ENCODE measurements at places on chromosomes 3 and 15.

- H3K4me3 ChIP-seq = no peak overlapping the region
- no peaks in the 10 kb centered on the region for H3K4me1 ChIP-seq
- no peak for DNase-seq
- H3K27me3 ChIP-seq = no peaks in the 10 kb centered on the region
- no peaks in the 10 kb centered on the region for H3K36me3 ChIP-seq
Observed at GRCh38 chr3:129502641-129503408, 25.6 kb upstream of the RHO start.

- no peaks in the 10 kb centered on the region for H3K4me1 ChIP-seq
- DNase-seq = no peak
- H3K27me3 ChIP-seq = no peaks in the 10 kb centered on the region
- H3K27ac ChIP-seq = no peak overlapping the region
- no peak overlapping the region for H3K4me3 ChIP-seq
Observed at GRCh38 chr3:8952130-8952529, 11.1 kb downstream of the RAD18 start.

DNA sequence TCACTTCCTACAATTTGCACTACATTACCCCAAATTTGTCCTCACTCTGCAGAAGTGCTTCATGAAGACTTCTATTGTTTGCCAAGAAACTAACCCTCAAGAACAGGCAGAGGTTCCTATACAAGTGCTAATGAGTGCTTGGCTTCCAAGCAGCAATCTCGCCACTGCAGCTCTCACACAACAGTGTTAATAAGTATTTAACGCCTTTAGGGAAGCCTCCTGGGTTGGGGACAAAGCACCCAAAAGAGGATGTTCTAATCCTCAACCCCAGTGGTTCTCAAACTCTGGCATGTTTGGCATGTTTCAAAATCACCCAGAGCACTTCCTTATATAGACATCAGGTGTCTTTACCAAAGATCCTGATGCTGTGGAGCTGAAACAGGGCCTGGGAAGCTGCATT, 64.6 kb downstream of the ZIC4 start:
- H3K27me3 ChIP-seq = no peaks in the 10 kb centered on the region
- no peaks in the 10 kb centered on the region for H3K4me1 ChIP-seq
- no peak overlapping the region for H3K4me3 ChIP-seq
- no peak for DNase-seq
- no peak overlapping the region for H3K27ac ChIP-seq
- no peaks in the 10 kb centered on the region for H3K36me3 ChIP-seq

DNA sequence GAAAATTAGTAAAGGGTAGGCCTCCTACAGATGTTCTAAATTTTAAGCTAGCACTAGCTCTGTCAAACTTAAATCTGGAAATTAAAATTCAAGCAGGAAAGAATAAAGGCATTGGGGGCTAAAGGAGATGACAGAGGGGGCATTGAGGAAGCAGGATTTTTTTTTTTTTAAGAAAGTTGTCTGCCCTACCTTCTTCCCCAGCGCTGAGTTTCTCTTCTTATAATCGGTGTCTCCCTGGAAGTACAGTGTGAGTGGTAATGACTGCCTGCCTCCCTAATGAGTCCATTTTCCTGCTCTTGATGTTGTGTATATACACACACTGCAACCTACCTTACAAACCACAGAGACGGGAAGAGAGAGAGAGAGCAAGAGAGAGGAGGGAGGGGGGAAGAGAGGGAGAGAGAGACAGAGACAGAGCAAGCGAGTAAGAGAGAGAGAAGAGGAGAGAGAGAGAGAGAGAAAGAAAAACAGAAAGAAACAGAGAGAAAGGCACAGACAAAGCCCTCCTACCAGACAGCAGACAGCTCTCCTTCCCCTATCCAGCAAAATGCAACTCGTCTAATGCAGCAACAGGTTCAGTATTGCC, 47.0 kb downstream of the ZBTB20 start:
- H3K36me3 ChIP-seq = no peaks in the 10 kb centered on the region
- H3K27ac ChIP-seq = peak overlapping the region; percentile 14
- peaks cover 12% of the 10 kb centered on the region for H3K4me1 ChIP-seq
- H3K27me3 ChIP-seq = no peaks in the 10 kb centered on the region
- peak overlapping the region; percentile 55 for H3K4me3 ChIP-seq

DNA sequence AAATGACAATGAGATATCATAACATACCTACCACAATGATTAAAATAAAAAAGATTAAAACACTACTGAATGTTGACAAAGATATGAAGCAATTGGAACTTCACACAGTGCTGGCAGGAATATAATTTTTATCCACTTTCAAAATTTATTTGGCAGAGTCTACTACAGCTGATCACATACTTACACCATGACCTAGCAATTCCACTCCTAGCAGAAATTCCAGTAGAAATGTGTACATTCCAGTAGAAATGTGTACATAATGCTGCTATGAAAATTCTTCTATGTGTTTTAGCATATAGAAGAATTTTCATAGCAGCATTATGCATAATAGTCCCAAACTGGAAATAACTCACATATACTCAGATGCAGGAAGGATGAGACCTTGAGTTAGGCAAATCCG, 43.5 kb downstream of the IFT57 start:
- no peaks in the 10 kb centered on the region for H3K4me1 ChIP-seq
- H3K36me3 ChIP-seq = no peaks in the 10 kb centered on the region
- no peak overlapping the region for H3K4me3 ChIP-seq

DNA sequence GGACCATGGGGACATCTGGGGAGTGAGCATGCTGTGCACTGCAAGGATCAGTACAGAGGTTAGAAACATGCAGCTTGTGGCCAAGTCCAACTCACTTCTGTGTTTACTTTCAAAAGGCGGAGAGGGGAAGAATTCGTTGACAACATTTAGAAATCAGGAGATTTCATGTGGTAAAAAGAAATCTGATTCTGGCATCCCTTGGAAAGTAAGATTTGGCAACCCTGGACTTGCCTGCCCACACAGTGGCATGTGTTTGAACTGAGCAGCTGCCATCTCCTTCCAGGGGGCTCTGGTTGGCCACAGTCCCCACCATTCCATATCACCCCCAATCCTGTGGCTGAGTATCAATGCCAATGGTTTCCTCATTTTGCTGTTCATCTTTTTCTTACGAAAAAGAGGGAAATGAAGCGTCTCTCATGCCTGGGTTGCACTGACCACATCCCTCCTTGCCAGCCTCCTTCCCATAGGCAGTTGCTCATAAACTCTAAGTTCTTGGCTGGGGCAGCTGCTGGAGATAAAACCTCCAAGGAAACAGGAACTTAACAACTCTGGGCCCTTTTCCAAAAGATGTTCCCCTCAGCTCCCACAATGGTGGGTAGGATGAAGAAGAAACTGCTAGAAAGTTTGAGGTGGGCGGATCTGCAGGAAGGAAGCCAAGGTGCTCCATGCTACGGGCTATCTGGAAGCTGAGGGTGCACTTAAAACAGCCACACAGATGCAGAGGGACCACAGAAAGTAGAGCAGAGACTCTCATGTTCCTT, 29.2 kb downstream of the SLC6A11 start:
- H3K4me3 ChIP-seq = no peak overlapping the region
- H3K4me1 ChIP-seq = no peaks in the 10 kb centered on the region
- no peaks in the 10 kb centered on the region for H3K27me3 ChIP-seq
- no peaks in the 10 kb centered on the region for H3K36me3 ChIP-seq
- DNase-seq = no peak
- H3K27ac ChIP-seq = no peak overlapping the region

- no peaks in the 10 kb centered on the region for H3K36me3 ChIP-seq
- H3K27me3 ChIP-seq = no peaks in the 10 kb centered on the region
- H3K4me1 ChIP-seq = no peaks in the 10 kb centered on the region
- H3K4me3 ChIP-seq = no peak overlapping the region
Observed at GRCh38 chr3:13043656-13044055, 29.6 kb downstream of the IQSEC1 start.

DNA sequence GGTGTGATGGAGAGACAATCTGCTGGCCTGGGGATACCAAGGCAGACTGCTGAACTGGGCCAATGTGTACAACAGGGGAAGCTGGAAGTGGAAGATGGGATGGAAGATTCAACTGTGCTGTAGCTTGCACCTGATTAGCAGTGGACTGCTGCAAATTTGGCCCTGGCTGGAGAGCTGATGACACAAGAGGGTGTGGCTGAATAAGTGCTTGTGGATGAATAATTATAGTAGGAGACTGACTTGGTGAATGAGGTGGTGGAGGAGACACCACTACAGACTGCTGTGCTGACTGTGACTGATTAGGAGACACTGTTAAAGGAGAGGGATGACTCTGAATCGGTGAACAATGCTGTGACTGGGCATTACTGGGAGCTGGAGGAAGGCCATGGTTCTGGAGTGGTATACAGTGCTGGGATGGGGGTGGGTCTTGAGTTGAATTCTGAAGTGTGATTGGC, 52.5 kb downstream of the PHC3 start:
- peaks cover 37% of the 10 kb centered on the region for H3K36me3 ChIP-seq
- no peak for DNase-seq
- no peak overlapping the region for H3K27ac ChIP-seq

DNA sequence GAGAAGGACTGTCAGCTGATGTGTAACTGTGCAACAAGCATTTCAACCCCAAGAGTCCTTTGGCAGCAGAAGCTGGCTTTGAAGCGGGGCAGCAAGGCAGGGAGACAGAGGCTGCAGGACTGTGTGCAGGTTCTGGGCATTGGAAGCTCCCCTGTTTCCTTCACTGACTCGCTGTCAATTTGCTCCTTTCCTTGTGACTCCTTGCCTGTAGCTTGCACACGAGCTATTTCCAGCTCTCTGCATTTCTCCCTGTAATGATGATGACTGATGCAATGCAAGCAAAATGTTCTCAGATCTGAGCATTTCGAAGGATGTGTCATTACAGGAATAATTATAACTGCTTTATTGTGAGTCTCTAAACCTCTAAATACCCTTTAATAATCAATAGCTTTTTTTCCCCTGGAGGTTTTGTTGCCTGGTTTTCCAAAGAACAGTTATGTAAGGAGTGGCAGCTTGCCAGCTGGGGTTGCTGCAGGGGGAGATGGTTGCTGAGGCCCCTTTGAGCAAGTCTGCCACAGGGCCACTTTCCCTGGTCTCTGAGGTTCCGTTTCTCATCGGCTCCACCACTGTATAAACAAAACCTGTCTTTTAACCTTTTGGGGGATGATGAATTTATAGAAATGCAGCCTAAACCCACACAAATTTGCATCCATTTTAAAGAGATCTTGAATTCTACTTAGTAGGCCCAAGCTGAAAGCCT, 2.8 kb downstream of the APOD start:
- H3K27ac ChIP-seq = no peak overlapping the region
- no peaks in the 10 kb centered on the region for H3K27me3 ChIP-seq
- no peaks in the 10 kb centered on the region for H3K36me3 ChIP-seq
- no peak overlapping the region for H3K4me3 ChIP-seq
- no peaks in the 10 kb centered on the region for H3K4me1 ChIP-seq

GRCh38 chr3:124556636-124557035, 173.6 kb upstream of the UMPS start:
- no peak for DNase-seq
- no peaks in the 10 kb centered on the region for H3K27me3 ChIP-seq
- H3K4me1 ChIP-seq = no peaks in the 10 kb centered on the region
- H3K4me3 ChIP-seq = no peak overlapping the region
- H3K36me3 ChIP-seq = no peaks in the 10 kb centered on the region
- H3K27ac ChIP-seq = no peak overlapping the region

- no peak for DNase-seq
- no peak overlapping the region for H3K27ac ChIP-seq
- H3K36me3 ChIP-seq = no peaks in the 10 kb centered on the region
- peaks cover 7% of the 10 kb centered on the region for H3K27me3 ChIP-seq
- no peak overlapping the region for H3K4me3 ChIP-seq
Observed at GRCh38 chr3:127488141-127488672, 102.3 kb downstream of the TPRA1 start.

DNA sequence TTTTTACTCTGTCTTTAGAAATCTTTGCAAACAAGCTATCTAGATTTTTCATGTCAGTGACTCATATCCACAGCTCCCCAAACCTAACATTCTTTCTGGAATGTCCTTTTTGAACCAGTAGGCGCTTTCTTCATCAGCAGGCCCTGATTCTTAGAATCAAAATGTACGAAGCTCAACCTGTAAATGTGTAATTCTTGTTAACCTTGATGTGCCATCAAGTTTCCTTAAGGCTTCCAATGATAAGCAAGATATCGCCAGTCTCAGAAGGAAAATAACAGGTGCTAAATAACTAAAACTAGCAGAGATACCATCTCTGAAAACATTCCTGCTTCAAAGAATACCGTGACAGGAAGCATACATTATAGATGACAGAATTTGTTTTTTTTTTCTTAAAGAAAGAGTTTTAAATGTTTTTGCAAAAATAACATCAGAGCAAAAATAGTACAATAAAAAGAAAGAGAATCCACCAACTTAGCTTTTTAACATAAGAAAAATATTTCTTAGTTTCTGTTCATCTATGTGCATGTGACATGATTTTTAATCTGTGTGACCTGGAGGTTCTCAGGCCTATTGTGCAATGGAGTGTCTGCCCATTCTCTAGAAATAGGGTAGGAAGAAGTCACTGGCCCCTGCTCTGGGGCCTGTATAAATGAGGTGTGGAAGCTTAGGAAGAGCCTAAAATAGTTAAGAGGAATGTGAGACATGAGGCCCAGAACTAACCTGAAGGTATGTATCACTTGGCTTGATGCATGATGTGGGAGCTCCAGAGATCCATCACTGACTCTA, 14.7 kb upstream of the SECISBP2L start:
- no peak for DNase-seq
- H3K27ac ChIP-seq = no peak overlapping the region
- no peaks in the 10 kb centered on the region for H3K4me1 ChIP-seq
- H3K27me3 ChIP-seq = no peaks in the 10 kb centered on the region
- H3K36me3 ChIP-seq = no peaks in the 10 kb centered on the region

DNA sequence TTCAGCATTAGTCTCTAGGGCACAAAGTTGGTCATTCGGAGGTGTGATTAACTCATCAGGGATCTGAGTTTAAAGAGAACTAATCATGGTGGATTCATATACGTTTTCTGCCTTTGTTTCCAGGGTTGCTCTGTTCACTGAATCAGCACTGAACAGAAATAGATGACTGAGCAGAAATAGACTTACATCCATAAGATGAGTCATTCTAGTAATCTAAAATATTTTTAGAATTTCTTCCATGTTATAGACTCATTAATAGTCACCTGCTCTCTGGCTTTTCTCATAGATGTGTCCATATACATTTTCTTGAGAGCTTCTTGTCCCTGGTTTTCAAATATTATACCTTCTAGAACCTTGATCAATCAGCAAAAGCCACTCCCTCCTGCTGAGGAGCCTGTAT, 837.6 kb upstream of the DPPA4 start:
- H3K27me3 ChIP-seq = no peaks in the 10 kb centered on the region
- DNase-seq = no peak
- H3K4me1 ChIP-seq = no peaks in the 10 kb centered on the region

DNA sequence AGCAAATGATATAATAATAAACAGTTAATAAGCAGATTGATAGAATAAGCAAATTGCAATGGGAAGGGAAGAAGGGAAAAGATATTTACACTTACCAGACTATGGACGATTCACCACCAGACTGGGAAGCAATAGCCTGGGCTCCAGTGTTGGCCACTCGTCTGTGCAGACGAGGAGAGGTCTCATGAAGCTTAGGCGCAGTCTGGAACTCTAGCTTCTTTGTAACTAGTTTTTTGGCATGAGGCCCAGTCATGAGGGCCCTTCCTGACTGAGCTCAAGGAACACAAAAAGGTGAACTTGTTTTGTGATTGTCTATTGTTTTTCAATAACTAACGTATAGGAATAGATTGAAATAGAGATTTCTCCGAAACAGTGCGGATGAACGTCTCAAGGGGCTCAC, 63.3 kb upstream of the GATM start:
- no peaks in the 10 kb centered on the region for H3K36me3 ChIP-seq
- DNase-seq = no peak
- H3K4me1 ChIP-seq = no peaks in the 10 kb centered on the region

GRCh38 chr15:58788056-58788710, 17.1 kb downstream of the MINDY2 start:
- no peak for DNase-seq
- H3K4me1 ChIP-seq = no peaks in the 10 kb centered on the region
- H3K36me3 ChIP-seq = peaks cover 4% of the 10 kb centered on the region
- H3K4me3 ChIP-seq = no peak overlapping the region
